ENCODE measurements at places on chromosomes 16 and 17. TPM values are rescaled to one million over a fixed set of nuclear protein-coding genes. Genes with fewer than 3 reads are reported as not detected.

DNA sequence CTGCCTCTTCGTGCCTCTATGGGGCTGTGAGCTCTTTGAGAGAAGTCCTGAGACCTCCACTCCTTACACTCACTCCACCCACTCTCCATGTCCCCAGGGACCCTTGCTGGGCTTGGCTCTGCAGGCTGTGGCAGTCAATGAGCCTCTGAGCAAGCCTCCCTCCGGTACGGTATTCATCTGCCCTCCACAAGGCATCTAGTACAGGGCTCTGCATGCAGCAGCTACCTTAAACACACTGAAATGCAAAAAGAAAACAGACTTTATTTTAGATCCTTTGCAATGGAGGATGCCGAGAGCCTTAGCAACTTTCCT, 38.9 kb upstream of the SMPD3 start:
- no peak for DNase-seq

- DNase-seq = no peak
These were observed 2.1 kb upstream of the USP32 start for GRCh38 chr17:60393840-60394723.

DPEP1 gene
- not detected for total RNA-seq

DNA sequence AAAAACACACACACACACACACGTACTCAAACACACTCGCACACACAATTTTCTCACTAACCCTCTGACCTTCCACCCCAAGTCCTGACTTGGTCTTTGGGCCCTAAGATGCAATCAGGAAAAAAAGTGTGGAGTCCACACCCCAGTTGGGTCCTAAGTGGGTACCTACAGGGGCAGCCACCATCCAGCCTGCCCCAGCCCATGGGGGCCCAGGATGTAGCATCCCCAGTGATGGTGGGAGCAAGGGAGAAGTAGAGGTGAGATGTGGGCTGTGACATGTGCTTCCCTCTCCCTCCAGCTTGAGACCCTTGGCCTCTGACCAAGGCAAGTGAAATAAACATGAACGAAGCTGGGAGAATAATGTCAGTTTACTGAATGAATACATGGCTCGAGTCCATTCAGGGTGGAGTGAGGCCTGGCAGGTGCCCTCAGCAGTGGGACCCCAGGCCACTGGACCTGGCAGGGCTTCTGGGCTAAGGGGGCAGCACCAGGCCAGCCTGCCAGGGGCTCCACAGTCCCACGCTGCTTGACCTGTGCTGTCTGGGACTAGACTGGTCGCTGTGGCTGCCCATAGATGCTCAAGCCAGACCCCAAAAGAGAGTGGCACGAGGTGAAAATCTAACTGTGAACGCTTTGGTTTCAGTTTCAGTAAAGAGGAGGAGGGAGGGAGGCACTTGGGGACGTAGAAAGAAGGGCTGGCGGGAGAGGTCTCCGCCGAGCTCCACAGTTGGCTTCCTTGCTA, 73.7 kb downstream of the MRC2 start:
- DNase-seq = no peak

- DNase-seq = peak; percentile 91
These were observed 10.0 kb downstream of the ATP5PD start for GRCh38 chr17:75036643-75037268.

- DNase-seq = no peak
These were observed 6.1 kb upstream of the KRT10 start for GRCh38 chr17:40828454-40829044.

DNA sequence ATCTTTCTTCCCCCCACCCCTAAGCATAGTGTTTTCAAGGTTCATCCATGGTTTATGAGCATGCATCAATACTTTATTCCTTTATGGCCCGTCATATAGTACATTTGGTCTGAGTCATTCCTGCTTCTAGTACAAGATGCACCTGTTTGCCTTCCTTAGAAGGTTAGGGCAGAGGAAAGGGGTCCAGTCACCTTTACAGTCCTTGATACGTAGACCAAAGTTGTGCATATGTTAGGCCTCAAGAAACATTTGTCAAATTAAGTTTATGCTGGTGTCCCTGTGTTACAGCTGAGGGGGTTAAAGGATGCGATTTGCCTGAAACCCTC, 1.4 kb downstream of the CYB5D2 start:
- DNase-seq = no peak

DNA sequence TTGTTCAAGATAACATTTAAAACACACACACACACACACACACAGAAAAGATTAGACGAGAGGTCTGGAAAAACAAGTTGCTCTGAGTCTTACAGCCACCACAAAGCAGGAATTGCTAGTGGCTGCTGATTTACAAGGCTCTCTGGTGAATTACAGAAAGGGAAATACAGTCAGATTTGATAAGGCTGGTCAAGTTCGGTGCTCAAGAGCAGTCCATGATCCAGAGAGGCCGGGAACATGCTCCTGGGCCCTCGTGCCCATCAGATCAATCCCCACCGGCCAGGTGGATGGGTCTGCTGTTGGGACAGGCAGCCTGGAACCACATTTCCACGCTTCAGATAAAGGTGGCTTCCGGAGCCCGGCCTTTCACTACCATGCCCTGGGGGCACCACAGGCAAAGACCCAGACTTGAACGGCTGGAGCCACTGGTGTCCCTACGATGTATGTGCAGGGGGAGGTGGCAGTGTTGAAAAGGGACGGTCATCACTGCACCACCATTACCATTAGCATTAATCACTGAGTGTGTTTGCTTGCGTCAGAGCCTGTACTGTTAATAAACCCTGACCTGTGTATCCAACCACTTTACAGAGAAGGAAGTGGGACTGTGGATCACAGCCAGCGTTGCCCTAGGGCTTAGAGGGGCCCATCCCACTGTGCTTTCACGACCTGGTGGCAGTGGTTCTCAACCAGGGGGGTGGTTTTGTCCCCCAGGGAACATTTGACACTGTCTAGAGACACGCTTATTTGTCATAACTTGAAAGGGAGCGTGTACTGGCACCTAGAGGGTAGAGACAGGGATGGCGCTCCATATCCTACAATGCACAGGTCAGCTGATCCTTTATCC, 95.1 kb downstream of the XYLT1 start:
- DNase-seq = no peak

- DNase-seq = peak; percentile 70
These were observed 516 bp downstream of the SLC16A6 start for GRCh38 chr17:68290268-68290954.

GRCh38 chr16:2009164-2009711, 383 bp downstream of the ZNF598 start:
- no peak for DNase-seq

GFAP gene
- total RNA-seq = not detected

ALOX12 gene
- 0.78 TPM for total RNA-seq

DNA sequence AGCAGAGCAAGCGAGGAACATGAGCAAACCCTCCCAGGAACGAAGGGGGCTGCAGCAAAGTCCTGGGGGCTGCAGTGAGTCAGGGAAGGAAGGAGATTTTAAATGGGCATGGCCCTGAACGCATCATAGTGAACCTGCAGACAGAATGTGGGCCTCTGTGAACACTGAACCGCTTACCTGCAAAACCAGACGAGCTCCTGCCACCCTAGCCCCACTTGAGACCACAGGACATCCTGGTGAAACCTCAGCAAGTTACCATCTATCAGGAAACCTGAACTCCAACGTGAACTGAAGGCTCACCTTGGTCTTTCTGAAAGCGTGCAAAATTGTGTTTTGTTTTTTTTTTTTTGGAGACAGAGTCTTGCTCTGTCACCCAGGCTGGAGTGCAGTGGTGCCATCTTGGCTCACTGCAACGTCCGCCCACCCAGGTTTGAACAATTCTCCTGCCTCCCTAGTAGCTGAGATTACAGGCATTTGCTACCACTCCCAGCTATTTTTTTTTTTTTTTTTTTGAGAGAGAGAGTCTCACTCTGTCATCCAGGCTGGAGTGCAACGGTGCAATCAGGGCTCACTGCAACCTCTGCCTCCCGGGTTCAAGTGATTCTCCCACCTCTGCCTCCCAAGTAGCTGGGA, 30.8 kb downstream of the FANCA start:
- peak; percentile 62 for DNase-seq

SDR42E1 gene
- total RNA-seq = 6.0 TPM

GRCh38 chr16:29898804-29899515, 390 bp downstream of the SEZ6L2 start:
- DNase-seq = no peak

DNA sequence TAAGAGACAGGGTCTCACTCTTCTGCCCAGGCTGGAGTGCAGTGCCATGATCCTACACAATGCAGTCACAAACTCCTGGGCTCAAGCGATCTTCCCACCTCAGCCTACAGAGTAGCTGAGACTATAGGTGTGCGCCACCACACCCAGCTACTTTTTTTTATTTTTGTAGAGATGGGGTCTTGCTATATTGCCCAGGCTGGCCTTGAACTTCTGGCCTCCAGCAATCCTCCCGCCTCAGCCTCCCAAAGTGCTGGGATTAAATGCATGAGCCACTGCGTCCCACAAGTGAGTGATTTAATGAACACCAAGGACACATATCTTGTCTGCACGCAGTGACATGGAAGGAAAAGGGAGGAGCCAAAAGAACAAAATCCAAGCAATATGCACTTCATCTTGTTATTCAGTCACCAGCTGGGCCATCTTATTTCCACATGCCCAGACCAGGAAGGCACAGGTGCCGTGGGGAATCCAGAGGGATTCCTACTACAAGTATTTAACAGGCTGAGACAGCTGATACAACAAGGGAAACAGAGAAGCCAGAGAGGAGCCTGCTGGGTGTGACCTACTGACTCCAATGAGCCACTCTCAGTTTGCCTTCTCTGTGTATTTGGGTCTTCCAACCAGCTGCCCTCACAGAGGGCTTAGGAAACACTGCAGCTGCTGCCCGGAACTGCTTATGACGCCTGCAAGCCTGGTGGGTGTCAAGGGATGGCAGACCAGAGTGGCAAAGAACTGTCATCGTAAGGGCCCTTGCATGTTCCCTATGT, 17.0 kb downstream of the LSM12 start:
- DNase-seq = no peak

DNA sequence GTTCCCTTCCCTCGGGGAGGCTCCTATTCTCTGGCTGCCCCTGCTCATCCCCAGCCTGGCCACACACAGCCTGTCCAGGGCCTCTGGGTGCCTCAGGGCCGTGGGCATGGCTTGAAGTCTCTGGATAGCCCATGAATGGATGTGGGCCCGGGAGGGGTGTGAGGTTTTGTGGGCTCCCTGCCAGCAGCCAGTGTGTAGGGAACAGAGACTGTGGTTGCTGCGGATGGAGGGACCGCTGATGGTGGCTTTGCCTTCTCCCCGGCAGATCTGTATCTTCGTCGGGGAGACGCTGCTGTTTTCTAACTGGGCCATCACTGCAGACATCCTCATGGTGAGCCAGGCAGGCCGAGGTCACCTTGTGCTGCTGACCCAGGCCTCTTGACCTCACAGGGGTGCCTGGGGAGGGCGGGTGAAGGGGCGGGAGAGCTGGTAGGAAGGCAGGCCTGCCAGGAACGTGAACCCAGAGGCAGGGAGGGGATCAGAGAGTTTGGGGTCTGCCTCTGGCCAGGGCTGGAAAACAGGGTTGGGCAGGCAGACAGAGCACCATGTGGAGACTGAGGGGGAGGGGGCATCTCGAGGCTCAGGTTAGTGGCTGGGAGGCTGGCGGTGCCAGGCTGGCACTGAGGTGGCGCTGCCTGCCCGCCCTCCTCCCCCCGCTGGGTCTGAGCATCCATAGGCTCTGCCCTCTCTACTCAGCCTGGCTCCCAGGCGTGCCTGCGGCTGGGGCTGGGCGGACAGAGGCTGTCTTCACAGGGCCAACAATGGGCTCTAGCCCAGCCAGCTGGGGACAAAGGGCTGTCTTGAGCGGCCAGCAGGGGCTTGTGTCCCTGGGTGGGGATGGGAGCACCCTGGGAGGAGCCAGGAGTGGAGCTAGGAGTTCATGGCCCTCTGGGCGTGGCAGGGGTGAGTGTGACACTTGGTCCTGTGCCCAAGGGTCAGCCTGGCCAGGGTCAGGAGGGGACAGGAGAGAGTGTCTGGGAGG, 21.4 kb downstream of the MYBBP1A start:
- DNase-seq = no peak

All from T-cell (primary cell).